ENCODE measurements at places on chromosomes 11 and 22.

- no peak for DNase-seq
Measured at GRCh38 chr11:115751243-115752015, 247.2 kb upstream of the CADM1 start.

GRCh38 chr11:128343870-128344269, 243.5 kb downstream of the ETS1 start:
- DNase-seq: no peak

GRCh38 chr11:107014871-107015270, 3.4 kb downstream of the GUCY1A2 start:
- no peak for DNase-seq

DNA sequence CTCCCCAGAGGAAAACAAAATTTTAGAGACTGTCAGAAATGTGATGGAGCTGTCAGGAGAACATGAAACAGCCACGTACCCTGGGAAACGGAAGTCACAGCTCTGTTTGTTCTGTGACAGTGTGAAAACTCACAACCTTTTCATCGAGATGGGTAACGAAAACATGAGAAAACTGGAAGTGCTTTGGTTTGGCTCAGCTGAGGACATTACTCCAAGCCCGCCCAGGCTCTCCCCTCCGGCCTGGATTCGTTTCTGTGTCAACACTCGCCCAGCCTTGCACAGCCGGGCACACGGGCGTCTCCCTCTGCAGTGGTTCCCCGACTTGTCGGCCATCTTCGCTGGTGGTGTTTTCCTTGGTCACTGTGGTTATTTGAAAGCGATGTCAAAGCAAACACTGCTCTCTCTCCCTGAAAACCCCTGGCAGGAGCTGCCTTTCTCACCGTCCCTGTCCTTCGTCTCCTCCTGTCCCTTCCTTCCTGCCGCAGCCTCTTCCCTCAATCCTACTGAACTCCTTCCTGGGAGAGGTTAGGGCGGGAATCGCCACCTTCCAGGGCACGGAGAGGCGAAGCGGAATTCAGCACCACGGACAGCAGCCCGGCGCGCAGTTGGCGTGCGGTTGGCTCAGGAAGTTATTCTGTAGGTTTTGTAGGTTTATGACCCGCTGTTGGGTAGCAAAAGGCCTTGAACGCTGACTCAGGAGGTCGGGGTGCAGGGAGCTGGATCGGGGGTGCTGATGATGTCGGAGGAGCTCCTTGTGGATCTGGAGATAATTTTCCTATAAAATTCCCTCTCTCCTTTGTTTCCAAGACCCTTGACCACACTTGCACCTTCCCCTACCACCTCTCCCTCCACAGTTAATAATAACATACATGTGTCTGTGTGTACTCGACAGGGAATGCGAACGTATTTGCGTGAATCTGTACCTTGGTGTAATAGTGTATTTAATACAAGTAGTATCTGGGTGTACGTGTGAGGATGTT, 13.1 kb upstream of the RPS19BP1 start:
- peak; percentile 49 for DNase-seq

DNA sequence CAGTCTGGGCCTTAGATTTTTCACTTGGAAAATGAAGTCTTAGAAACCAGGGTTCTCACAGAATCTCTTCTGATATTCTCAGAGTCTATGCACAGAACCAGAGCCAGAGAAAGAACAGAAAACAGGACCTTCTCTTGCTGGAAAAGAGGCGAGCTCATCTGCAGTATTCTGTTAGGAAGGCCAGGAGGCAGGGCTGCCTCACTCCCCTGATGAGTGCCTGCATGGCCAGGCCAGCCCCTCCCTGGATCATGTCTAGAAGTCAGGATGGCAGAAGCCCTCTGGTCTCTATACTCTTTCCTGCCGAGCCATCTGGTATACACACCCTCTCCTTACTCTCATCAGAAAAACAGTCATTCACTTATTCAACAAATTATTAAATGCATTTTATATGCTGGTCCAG, 723 bp downstream of the OR51M1 start:
- no peak for DNase-seq

- no peak for DNase-seq
Measured at GRCh38 chr22:26385164-26385563, 43.9 kb upstream of the ASPHD2 start.

DNA sequence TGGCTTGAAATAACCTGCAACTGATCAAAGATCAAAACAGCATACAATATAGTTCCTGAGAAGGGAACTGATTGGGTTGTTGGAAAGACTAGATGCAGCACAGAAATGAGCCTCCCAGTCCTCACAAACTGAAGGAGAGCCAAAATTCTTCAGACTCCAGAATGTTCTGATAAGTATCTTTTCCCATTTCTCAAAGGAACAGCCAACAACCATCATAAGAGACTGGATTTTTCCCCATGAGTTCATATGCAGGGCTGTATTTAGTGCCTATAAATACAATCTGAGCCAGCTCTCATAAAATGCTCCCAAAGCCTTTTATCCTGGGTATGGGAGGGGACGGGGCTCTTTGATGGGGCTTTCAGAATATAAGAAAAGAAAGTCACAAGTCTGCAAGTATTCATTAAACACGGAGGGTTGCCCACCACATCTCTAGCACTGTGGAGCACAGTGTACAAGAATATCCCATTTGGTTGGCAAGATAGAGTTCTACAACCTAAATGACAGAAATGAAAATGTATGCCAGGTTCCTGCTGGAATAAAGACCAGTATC, 50.7 kb upstream of the LYVE1 start:
- no peak for DNase-seq

DNA sequence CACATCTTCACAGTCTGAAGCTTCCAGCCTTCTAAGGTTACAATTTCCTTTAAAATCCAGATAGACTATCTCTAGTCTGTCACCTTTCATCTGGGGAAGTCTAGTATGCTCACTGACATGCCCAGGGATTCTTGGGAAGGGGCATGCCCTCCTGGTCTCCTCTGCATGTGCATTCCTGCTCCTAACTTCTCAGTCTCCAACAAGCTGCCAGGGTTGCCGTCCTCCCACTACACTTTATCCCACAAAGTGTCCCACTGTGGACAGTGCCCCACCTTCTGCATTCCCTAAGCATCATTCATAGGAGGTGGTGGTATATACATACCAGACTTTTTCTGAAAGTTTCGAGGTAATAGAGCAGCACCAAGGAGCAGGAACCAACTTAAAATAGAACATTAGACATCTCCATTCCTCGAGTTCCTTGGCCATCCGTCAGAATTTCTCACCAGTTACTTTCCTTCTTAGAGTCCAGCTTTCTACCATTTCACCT, 28.7 kb downstream of the EIF3F start:
- no peak for DNase-seq

DNA sequence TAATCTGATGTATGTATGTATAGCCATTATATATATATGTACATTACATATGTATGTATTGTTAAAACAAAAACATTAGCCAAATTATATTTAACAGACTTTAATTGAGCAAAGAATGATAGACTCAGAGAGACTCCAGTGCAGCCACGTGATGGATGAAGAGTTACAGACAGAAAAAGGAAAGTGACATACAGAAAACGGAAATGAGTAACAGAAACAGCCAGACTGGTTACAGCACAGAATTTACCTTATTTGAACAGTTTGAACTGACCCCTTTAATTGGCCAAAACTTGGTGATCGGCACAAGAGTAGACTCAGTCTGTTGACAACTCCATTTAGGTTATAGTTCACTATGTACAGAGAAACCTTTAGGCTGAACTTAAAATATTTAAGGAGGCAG, 35.0 kb downstream of the CHORDC1 start:
- no peak for DNase-seq

DNA sequence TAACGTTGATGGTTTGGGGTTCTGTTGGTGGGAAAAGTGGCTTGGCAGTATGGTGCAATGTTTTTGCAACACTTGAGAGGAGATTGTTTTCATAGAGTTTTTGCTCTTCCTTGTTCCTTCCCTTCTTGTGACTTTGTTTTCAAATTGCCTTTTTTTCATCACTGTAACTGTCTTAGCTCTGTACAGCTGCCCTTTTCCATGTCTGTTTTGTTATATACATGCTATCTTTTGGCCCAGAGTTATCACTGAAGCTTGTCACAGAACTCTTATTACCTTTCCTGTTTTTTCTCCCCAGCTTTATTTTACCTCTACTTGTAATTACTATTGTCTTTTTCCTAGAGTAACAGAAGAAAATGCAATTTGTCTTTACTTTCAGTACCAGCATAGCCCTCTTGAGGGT, 154.1 kb downstream of the DDX10 start:
- DNase-seq: no peak

DNA sequence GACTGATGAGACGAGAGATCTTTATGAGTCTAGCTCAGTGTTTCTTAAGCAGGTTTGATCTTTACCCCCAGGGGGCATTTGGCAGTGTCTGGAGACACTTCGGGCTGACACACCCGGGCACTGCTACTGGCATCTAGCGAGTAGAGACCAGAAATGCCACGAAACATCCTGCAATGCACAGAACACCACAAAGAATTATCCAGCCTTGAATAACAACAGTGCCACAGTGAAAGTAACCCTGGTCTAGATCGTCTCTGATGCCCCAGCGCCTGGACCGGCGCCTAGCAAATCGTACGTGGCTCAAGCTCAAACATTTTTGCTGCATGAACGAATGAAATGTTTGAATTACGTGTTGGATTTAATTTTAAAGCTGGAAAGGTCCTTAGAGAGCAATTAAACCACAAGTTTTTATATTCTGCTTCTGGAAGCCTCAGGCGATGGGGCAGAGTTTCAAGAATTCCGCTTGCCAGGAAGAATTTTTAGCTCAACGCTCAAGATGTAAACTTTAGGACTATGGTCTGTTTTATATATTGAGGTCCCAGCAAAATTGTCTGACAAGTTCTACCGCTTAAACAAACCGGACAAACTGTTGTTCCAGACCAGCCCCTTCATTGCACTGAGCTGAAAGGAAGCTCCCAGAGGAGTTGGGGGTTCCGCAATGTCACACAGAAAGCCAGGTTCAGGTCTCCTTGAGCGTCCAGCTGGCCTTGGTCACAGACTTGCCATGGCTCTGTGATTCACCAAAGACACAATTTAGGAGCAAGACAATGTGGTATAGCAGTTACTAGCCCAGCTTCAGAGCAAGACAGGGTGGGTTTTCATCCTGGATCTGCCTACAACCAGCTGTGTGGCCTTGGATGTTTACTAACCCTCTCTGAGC, 44.2 kb upstream of the SMTN start:
- no peak for DNase-seq

DNA sequence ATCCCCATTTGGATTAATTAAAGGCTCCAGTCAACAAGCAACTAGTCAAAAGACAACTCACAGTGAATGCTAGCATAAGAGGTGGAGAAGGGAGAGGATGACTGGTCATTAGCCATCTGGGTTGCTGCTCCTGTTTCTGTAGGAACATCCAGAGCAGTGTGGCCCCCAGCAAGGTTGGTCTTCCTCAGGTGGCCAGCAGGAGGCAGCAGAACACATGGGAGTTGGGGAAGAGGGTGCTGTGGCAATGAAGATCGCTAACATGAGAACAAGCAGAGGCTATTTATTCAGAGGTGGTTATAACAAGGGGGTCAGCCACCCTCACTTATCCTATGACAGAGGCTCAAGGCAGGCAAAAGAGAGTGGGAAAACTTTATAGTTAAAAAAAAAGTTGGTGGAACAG, 21.3 kb downstream of the IZUMO1R start:
- DNase-seq: peak; percentile 8

DNA sequence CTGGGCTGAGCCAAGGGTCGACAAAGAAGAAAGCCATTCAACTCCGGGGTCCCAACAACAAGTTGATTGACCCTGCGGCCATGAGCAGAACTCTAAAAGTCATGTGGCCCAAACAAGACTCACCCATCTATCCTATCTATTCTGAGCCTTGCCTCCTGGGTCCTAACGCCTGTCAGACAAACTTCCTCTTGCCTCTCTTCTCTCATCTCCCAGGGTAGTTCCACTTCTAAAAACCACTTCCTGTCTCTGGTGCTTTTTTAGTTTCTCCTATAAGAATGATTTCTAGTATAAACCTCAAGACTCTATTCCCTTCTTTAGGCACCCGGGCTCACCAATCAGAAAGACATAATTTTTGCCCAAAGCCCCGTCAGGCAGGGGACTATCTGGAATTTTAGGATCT, 530.2 kb downstream of the DLG2 start:
- DNase-seq: no peak

GRCh38 chr11:123973816-123974215, 3.8 kb downstream of the OR10S1 start:
- no peak for DNase-seq

- no peak for DNase-seq
Measured at GRCh38 chr22:31096657-31097279, 10.6 kb downstream of the SELENOM start.

- DNase-seq: no peak
Measured at GRCh38 chr22:38601221-38601764, 31.3 kb upstream of the DMC1 start.

GRCh38 chr22:49052023-49052538, 775.6 kb downstream of the BRD1 start:
- DNase-seq: peak; percentile 15

DNA sequence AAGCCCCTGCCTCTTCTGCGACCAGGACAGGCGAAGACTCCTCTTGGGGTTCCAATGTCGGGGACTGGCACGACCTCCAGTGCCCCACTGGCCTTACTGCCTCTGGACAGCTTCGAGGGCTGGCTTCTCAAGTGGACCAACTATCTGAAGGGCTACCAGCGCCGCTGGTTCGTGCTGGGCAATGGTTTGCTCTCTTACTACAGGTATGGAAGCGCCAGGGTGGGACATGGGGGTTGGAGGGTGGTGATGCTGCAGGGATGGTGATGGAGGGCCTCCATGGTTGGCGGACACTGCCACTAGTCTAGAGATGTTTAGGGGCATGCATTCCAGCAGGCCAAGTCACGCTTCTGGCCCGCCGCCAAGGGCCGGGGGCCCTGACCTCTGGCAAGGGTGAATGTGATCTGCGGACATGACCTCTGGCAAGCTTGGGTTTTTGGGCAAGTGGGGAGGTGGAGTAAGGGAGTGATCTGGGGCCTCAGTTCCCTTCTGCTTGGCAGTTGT, 727 bp downstream of the OSBP2 start:
- DNase-seq: no peak

- DNase-seq: no peak
Measured at GRCh38 chr11:112612250-112612849, 348.9 kb upstream of the NCAM1 start.

DNA sequence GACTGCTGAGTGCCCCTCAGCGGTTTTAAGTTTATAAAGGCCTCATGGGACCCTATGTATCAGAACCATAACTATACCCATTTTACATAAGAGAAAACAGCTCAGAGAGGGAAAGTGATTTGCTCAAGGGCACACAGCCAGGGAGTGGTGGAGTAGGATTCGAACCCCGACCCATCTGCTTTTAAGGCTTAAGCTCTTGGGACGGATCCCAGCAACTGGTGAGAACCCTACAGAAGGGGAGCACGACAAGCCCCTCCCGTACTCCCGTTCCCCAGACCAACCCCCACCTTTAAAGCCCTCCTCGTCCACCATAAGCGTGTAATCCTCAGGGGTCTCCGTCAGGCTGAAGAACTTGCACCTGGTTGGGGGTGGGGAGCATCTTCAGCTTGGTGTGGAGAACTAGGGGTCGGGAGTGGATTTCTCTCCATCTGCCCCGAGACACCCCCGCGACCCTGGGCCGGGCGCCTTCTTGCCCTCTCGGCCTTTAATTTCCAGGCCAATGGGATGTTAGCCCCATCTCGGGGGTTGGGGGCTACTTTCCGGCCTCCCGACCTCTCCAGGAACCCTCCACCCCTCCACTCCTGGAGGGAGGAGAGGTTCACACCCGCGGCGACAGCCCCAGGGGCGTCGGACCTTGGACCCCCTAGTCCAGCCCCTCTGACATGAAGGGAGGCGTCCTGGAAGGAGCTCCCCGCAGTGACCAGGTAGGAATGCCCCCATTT, 725 bp downstream of the CASTOR1 start:
- no peak for DNase-seq
